ENCODE measurements at places on chromosomes 4 and X.

DNA sequence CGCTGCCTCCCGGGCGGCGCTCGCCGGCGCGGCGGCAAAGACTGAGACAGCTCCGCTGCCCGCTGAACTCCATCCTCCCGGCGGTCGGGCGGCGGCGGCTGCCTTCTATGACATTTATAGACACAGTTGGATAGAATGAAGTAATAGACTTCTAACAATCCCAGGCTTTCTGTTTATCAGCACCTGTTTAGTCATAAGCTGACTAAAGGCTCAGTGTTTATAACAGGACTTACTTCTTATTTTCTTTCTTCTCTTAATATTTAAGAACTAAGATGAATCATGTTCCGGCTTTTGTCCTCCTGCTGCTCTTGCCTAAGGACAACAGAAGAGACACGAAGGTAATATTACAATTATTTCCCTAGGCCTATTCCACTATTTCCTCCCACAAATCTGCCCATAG is 3.9 kb downstream of the ARL13A start:
- no peak for DNase-seq

DNA sequence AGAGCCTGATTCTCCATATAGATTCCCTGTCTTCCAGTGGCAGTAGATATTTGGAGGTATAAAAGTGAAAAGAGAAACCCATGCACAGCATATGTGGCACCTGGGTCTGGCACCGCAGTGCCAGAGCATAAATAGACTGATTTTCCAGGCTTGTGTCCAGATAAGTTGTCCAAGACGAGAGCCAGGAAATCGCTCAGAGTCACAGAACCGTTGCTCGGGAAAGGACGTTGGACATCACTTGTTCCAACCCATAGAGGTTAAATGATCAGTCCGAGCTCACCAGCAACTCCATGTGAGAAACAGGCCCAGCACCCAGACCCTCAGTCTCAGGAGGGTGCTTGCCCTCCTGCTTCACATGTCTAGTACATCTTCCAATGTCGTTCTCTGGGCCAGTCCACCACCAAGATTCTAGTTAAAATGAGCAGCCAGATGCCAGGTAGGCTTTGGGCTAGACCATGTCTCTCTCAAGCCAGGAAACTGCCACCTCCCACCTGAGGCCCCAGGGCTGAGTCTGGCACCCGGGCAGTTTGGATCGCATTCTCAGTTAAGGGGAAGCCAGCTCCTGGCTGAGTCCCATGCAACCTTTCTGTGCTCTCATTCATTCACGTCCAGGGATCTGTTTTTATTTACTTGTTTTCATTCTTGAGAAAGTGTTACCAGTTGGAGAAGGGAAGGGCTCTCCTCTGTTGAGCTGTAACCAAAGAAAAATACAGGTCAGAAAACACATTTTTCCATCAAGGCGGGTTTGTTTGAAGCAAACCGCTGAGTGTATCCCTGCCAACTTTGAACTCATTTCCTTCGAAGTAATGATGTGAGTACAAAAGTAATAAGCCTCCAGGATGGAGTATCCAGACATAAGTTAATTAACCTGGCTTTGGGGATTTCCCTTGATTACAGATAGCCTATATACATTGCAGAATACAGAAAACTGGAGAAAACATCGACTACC is 91.7 kb downstream of the PHOX2B start:
- DNase-seq: no peak

GRCh38 chrX:70172221-70172620 is 5.1 kb upstream of the DGAT2L6 start:
- no peak for DNase-seq

- no peak for DNase-seq
Observed at GRCh38 chrX:49656533-49656932, 39.3 kb downstream of the PAGE1 start.

- no peak for DNase-seq
Observed at GRCh38 chr4:186032259-186032658, 36.7 kb upstream of the TLR3 start.

DNA sequence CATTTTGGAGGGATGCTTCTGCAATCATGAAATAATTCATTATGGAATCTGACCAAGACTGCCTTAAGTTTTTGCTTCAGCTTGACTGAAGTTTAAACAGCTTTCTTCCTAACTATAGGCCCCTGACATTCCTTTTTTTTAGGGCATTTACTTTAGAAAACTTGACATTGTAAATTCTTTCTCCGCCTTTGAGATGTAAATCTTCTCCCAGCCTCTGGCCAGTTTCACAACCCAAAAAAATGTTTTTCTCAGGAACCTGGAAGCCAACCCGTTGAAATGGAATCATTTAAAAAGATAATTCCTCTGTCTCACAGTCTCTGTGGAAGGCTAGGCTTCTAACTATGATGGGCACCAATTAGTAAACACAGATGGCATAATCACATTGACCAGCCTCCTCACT is 710.4 kb upstream of the PABPC4L start:
- no peak for DNase-seq

DNA sequence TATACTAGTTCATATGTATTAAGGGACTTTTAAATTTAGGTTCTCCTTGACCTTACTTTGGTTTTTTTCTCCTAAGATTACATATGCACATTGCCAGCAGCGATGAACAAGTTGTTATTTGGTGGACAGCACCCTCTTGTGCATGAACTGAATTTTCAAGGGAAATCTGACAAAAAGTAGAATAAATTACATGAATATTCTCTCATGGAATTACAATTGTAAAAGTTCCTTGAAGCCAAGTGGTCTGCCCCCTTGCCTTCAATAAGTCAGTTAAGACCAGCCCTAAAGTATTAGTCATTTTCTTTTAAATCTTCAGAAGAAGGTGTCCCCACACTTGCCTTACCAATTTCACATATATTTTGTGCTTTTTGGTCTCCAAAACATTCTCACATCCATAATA is 30.7 kb upstream of the SMARCA5 start:
- peak; percentile 41 for DNase-seq

DNA sequence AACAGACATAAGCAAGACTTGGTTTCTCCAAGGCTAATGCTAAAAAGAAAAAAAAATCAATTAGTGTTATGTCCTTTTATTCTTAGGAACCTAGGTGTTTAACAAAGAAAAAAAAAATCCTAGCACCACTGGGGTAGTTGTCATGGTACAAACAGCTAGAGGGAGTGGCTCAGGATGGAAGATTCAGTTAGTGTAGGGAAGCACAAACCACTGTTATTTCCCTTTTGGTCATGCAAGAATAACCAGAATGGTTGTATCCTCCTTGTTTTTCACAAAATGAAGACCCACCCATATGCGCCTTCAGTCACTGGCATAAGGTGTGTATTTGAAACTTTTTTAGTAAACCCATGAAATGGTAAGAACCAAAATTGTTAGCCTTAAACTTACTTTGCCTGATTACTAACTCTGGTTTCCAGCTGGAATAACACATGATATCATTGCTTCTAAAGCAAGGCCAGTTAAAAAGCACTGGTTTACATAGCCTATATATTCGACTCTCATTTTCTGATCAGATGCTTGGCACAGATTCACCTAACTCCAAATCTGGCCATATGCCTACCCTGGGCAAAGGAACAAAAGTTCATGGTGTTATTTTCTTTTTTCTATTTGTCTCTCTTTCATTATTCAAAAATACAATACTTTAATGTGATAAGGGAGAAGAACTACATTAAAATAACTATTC is 132.6 kb downstream of the SCFD2 start:
- DNase-seq: no peak

DNA sequence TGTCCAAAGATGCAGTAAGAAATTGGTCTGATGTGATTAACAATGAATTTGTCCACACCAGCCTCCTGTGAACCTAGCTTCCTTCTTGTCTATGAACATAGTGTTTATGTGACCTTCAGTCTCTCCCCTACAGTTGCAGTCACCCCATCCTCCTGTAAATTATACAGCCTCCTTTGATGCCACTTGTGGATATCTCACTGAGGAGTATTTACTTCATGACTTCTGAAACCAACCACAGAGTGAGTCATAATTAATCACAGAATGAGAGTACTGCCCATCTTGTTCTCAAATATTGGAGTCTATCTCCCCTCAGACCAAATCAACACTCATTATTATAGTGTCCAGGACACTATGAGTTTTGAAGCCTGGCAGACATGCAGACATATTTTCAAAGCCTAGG is 27.3 kb upstream of the XAGE2 start:
- no peak for DNase-seq

- no peak for DNase-seq
Observed at GRCh38 chr4:142396279-142396678, 449.8 kb downstream of the INPP4B start.

DNA sequence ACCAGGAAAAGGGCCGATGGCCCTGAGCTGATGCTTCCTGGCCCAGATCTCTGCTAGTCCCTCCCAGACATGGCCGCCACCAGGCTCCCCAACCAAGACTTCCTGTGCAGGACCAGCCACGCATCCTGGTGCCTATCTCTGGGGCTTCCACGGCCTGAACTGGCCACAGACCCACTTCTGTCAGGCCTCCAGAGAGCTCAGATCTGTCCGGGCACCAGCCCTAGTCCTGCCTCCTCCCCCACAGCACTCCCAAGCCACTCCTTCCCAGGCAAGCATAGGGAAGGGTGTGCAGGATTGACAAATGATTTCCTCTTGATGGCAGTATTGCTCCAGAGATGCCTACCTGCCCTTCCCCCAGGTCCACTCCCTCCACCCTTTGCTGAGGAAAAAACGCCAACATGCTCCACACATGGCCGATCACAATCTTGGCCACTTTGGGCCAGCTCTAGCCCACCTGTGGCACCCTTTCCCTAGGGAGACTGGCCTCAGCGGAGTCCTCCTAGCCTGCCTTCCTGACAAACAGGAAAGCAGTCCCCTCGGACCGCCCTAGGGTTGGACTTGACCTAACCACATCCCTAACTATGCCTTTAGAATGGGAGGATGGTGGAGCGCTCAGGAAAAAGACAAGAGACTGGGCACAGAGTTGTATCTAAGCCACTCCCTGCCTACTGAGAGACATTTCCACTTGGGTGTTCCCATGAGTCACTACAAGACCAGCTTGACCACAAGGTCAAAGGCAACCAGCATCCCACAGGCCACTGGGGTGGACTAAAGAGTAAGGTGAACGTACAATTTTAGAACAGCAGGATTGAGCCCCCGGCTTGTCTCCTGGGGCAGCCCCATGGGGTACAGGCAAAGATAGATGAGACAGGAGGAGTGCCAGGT is 277.5 kb upstream of the AGTR2 start:
- DNase-seq: no peak
